ENCODE measurements at places on chromosomes 7 and 10. TPM values are rescaled to one million over a fixed set of nuclear protein-coding genes. Genes with fewer than 3 reads are reported as not detected.

The ETV1 gene
- 2.3 TPM for total RNA-seq

The CFTR gene
- total RNA-seq = not detected

The GPR15LG gene
- not detected for total RNA-seq

The CFAP46 gene
- 1.5 TPM for total RNA-seq

The ZNF777 gene
- 20.9 TPM for total RNA-seq

All from A549 treated with GW870086 at 1 μM for 4 hours (cell line).